ENCODE measurements at places on chromosomes 12 and 14. TPM values are rescaled to one million over a fixed set of nuclear protein-coding genes. Genes with fewer than 3 reads are reported as not detected.

The PLBD1 gene
- 23.8 TPM for total RNA-seq

The BICDL1 gene
- total RNA-seq, result 0.35 TPM

The KRT5 gene
- total RNA-seq, result not detected

The PCED1B gene
- 0.67 TPM for total RNA-seq

- no peak for DNase-seq
These were observed 175.2 kb upstream of the ATP2B1 start for GRCh38 chr12:89883630-89884389.

GRCh38 chr14:35814371-35815005 lies 5.4 kb upstream of the RALGAPA1 start:
- no peak for DNase-seq

GRCh38 chr12:90037740-90038139 lies 329.1 kb upstream of the ATP2B1 start:
- DNase-seq, result no peak

DNA sequence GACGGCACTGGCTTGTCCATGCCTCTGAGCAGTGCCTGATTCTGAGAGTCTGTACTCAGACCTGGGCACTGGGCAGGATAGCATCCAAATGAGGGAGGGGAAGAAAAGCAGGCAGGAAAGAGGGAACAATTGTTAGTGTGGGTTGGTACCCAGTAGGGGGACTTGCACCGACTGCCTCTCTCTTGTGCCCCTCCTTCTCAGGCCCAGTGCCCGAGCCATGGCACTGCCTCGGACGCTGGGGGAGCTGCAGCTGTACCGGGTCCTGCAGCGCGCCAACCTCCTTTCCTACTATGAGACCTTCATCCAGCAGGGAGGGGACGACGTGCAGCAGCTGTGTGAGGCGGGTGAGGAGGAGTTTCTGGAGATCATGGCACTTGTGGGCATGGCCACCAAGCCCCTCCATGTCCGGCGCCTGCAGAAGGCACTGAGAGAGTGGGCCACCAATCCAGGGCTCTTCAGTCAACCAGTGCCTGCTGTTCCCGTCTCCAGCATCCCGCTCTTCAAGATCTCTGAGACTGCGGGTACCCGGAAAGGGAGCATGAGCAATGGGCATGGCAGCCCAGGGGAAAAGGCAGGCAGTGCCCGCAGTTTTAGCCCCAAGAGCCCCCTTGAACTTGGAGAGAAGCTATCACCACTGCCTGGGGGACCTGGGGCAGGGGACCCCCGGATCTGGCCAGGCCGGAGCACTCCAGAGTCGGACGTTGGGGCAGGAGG lies 2.2 kb downstream of the NAB2 start:
- no peak for DNase-seq

DNA sequence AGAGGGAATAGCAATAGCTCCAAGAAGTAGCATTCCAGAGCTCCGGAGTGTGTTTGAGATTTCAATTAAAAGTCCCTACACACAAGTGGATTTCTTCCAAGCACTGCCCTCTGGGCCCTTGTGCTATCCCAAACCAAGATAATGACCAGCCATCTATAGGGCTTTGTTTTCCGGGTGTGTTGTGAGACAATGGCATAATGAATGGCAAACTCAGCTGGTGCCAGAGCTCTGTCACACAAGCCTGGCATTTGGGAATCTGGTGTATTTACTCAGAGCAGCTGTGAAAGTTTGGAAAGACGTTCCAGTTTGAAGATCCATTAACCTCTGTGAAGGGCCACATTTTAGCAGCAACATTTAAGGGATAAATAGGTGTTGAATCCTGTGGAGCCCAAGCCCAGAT lies 61.2 kb upstream of the TMTC2 start:
- DNase-seq, result no peak

- no peak for DNase-seq
These were observed 15.6 kb downstream of the DGKA start for GRCh38 chr12:55946553-55946952.

GRCh38 chr12:88431246-88431645 lies 149.0 kb downstream of the KITLG start:
- DNase-seq, result no peak

- DNase-seq, result peak; percentile 69
These were observed 604 bp downstream of the EEA1 start for GRCh38 chr12:92928421-92928961.

DNA sequence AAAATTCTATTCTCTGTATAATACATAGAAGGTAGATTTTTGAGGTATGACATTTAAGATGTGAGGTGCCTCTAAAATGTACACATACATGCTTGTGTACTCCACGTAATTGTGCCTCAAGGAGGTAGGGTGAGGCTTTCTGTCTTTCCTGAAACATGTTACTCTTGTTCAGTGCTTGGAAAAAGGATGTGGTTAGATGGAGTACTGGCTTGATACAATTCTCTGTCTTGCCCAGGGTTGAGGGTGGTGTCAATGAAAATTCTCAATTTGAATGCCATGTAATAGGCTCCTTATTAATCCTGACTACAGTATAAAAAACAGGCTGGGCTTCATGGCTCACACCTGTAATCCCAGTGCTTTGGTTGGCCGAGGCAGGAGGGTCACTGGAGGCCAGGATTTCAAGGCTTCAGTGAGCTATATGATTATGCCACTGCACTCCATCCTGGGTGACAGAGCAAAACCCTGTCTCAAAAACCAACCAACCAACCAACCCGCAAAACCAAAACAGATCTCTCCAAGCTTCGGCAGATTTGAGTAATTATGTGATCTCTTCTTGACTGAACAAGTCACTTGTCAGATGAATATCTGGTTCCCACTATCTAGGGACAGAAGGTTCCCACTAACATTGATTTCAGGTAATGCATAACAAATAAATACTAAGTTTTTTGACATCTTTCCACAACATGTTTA lies 41.6 kb downstream of the RCOR1 start:
- no peak for DNase-seq

DNA sequence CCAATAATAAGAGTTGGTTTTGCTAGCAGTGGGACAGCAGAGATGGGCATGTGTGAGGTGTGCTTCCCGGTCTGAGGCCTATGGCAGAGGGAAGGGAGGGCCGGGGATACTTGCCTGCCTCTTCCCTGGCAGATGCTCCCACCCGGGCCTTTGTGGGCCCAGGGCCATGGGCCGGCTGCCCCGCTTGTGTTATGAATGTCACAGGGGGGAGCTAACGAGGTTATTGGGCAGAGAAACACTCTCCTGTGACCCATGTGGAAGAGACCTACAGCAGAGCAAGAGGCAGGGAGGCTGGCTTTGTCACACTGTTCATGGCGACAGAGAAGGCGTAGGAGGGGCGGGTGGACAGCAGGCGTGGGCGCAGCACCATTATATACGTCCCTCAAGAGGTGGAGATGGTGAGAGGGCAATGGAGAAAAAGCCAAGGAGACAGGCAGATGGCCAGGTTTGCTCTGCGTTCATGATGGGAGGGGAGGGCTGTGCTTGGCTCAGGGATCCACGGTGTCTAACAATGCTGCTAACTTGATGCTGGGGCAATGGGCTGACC lies 13.3 kb downstream of the CCND2 start:
- no peak for DNase-seq

GRCh38 chr12:42862055-42862454 lies 272.5 kb upstream of the PRICKLE1 start:
- DNase-seq, result no peak

Measured in Right ventricle myocardium superior (tissue), 1 donor.